A549 treated with AZD2906 at 1 μM for 4 hours (cell line): ENCODE measurements at places on chromosomes 4 and X. TPM values are rescaled to one million over a fixed set of nuclear protein-coding genes. Genes with fewer than 3 reads are reported as not detected.

Gene SORCS2
- total RNA-seq, result 3.3 to 4.9 TPM (median 4.7 TPM) in 5 replicates

Gene TLR10
- 0.02 TPM in 1 of 5 replicates, not detected in the others for total RNA-seq

Gene PCYT1B
- 0.02 to 0.08 TPM (median 0.02 TPM) in 5 replicates for total RNA-seq

Gene CCKAR
- total RNA-seq, result not detected in 5 replicates

Gene DCLK2
- total RNA-seq, result 8.0 to 8.8 TPM (median 8.4 TPM) in 5 replicates

Gene BEX1
- not detected in 5 replicates for total RNA-seq

Gene ADH6
- total RNA-seq, result 0.05 to 0.13 TPM in 2 of 5 replicates, not detected in the others

Gene CAPN6
- total RNA-seq, result not detected in 5 replicates

Gene GNL3L
- 14.4 to 24.5 TPM (median 16.3 TPM) in 5 replicates for total RNA-seq

Gene ASMT
- 0.10 to 0.38 TPM (median 0.29 TPM) in 5 replicates for total RNA-seq

Gene MAGEB2
- total RNA-seq, result not detected in 5 replicates

Gene EXOC1L
- total RNA-seq, result not detected in 5 replicates

Gene SLITRK2
- total RNA-seq, result not detected in 5 replicates

Gene ITM2A
- 0.06 to 0.15 TPM (median 0.10 TPM) in 3 of 5 replicates, not detected in the others for total RNA-seq

Gene WDR1
- total RNA-seq, result 198 to 228 TPM (median 222 TPM) in 5 replicates

Gene ZNF330
- 23.9 to 27.7 TPM (median 25.5 TPM) in 5 replicates for total RNA-seq

Gene ZCCHC13
- not detected in 5 replicates for total RNA-seq

Gene MTCP1
- 14.5 to 22.0 TPM (median 17.3 TPM) in 5 replicates for total RNA-seq

Gene CD38
- total RNA-seq, result 12.4 to 16.6 TPM (median 13.0 TPM) in 5 replicates

Gene GLOD5
- total RNA-seq, result not detected in 5 replicates

Gene MID1IP1
- 25.9 to 35.6 TPM (median 33.5 TPM) in 5 replicates for total RNA-seq

Gene DMD
- 0.02 to 0.10 TPM (median 0.03 TPM) in 3 of 5 replicates, not detected in the others for total RNA-seq

Gene TBX22
- not detected in 5 replicates for total RNA-seq

Gene TRIM2
- total RNA-seq, result 0.73 to 1.4 TPM (median 0.85 TPM) in 5 replicates

Gene TBC1D8B
- total RNA-seq, result 0.94 to 1.3 TPM (median 1.2 TPM) in 5 replicates

Gene TXK
- 0.08 to 0.18 TPM (median 0.16 TPM) in 5 replicates for total RNA-seq

Gene MAGEA11
- total RNA-seq, result not detected in 5 replicates

Gene MAOA
- 0.51 to 1.2 TPM (median 0.81 TPM) in 5 replicates for total RNA-seq

Gene RNF175
- total RNA-seq, result 0.10 TPM in 1 of 5 replicates, not detected in the others

Gene RAB41
- total RNA-seq, result not detected in 5 replicates

Gene ATP11C
- 7.3 to 15.3 TPM (median 10.9 TPM) in 5 replicates for total RNA-seq

Gene GPC4
- 0.01 to 0.05 TPM (median 0.04 TPM) in 5 replicates for total RNA-seq

Gene MAGEH1
- 6.6 to 7.3 TPM (median 7.0 TPM) in 5 replicates for total RNA-seq

Gene ADGRA3
- 14.4 to 18.6 TPM (median 15.5 TPM) in 5 replicates for total RNA-seq
